NCI-H1105 (cell line): ENCODE measurements at places on chromosomes 4 and X.

GRCh38 chrX:39720945-39721344 lies 376.8 kb downstream of the BCOR start:
- no peak for DNase-seq

- DNase-seq: no peak
These were observed 145.6 kb upstream of the RBPJ start for GRCh38 chr4:26175006-26175786.

- no peak for DNase-seq
These were observed 3.1 kb upstream of the SLBP start for GRCh38 chr4:1715002-1715758.

DNA sequence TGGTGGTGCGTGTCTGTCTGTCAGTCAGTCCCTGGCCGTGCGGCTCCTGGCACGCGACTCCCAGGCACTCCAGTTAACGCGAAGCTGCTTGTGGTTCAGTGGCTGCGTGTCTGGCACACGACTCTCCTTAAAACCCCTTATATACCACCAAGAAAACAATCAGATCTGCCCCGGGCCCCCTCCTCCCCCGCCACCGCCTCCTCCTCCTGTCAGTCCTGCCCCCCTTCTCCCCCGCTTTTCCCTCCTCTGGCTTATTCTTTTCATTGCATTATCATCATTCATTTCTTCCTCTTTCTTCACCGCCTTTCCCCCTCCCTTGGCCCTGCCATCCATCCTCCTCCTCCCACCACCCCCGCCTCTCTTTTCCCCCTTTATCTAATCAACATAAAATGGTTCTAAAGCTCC lies at the start of gene NEUROG2:
TSS of gene NEUROG2 (minus strand) at position 115 of the 405 bp plus-strand sequence. CDS start 705 bp downstream, outside the sequence.
- DNase-seq: no peak

DNA sequence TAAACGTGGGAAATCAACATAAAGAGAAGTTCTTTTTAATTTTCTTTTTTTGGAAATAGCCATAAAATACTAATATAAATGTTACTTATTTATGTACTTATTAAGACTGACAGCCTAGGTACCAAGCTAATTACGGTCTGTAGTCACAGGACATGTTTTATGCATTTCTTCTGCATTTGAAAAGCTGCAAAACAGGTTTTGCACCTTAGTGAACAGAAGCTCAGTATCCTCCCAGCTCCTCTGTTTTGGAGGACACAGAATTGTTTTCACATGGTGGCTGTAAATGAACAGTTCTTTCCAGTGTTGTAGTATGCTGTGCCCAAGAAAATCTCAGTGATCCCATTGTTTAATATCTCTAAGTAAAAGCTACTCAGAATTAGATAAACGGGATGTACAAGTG lies 1788.0 kb upstream of the TENM3 start:
- DNase-seq: no peak

DNA sequence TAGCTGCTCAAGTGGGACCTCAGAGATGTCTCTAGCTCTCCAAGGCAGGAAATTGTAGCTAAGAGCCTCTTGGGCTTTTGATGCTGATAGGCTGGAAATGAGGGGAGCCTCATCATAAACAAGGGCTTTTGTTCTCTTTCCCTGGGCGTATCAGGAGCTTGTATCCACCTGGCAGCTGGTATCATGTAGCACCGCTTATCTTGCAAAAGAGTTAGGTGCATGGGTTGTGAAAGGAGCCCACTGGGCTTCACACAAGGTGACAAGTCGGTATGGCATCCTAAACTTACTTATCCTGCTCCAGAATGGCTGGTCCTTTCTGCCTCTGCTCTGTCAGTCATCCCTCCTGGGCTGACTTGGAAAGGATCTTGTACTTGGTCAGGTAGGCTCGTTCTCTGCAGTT lies 565.8 kb downstream of the GRXCR1 start:
- no peak for DNase-seq

- DNase-seq: no peak
These were observed 8.6 kb downstream of the NOP14 start for GRCh38 chr4:2954358-2955185.

DNA sequence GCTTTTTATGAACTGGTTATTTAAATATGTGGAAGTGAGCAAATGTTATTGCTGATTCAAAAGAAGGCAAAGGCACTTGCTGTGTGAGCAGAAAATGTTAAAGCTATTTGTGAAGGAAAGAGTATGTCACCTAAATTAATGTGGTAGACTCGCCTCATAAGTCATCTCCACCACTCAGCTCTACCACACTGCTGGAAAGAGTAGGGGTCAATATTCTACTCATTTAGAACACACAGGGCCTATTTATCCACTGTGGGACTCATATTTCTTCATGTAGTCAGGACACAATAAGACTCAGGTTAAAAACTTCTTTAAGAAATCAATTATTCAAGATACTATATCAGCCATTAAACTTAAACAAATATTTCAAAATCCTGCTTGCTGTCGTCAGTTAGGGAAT lies 106.5 kb downstream of the SLC7A11 start:
- no peak for DNase-seq

- no peak for DNase-seq
These were observed 5.1 kb downstream of the EFNB1 start for GRCh38 chrX:68833855-68834331.

- no peak for DNase-seq
These were observed 2.2 kb downstream of the AR start for GRCh38 chrX:67545893-67546495.

DNA sequence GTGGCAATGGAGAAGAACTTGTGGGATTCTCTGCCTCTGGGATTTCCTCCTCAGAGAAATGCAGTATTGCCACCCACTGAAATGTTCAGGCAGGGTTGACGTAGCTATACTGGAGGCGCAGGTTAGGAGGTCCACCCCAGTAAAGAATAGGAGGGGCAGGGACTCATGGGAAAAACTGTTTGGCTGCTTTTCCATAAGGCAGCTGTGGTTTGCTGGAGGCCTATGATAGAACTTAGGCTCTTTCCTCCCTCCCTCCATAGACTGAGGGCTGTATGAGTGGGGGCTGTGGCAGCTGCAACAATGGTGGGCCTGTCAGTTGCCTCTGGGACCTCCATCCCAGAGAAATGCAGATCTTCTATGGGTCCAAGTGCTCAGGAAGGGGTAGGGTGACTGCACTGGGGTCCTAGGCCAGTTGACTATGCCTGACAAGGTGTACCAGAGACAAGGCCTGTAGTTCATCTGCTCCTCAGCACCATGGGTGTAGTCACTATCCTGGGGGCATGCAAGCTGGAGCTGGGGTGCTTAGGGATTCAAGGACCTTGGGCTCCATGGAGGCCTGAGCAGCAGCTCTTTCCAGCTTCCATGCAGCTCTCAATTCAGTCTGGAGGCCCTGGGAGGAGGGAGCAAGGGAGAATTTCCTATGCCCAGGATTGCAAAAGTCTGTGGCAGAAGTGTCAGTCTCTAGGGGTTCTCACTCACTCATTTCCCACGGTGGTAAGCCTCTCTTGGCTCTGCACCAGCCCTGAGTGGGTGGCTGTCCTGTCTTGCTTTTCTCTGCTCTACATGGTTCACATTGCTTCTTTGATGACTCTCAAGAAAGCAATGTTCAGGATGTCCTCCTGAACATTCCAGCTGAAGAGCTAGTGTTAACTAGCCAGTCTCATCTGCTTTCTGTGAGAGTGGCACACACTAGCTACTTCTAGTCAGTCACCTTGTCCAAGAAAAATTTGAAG lies 353.0 kb downstream of the IDS start:
- DNase-seq: no peak

DNA sequence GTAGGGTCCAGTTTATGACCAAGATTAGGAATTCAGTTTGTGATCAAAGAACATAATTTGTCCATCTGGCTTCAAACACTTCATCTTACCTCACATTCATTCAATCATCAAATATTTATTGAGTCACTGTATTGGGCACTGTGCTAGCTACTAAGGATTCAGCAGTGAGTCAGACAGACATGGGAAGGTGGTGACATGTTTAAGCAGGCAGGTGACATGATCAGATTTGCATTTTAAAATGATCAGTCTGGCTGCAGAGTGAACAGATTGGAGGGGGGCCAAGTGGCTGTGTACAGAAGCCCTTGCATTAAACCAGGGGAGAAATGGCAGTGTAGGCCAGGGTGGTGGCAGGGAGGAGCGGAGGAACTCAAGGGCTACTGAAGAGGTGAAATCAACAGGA lies 25.1 kb upstream of the APLN start:
- DNase-seq: peak; percentile 62
